ENCODE measurements at places on chromosomes 6 and 20.

GRCh38 chr6:52053038-52053695 lies 34.2 kb downstream of the PKHD1 start:
- no peak for DNase-seq

DNA sequence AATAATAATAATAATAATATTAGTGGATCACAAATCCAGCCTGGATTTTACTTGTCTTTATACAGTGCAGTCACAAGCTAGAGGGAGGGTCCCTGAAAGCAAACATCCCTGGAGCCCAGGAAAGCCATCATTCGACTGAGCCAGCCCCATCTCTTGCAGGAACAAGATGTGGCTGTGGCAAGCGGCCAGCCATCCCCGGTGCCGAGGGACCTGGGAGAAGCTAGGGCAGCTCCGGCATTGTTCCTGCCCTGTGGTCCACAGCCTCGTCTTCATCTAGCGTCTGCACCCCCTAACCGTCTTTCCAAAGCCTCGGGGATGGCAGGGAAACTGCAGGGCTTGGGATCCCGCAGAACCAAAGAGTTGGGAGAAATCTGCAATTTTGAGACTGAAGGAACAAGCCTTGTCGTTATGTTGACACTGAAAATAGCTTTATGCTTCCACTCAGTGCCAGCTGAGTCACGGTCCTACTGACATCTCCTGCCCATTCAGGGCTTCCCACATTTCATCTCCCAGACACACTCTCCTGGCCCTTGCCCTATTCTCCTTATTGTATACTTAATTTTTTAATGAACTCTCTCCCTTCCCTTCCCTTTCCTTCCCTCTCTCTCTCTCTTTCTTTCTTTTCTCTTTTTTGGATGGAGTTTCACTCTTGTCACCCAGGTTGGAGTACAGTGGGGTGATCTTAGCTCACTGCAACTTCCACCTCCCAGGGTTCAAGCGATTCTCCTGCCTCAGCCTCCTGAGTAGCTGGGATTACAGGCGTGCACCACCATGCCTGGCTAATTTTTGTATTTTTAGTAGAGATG lies 62.5 kb upstream of the ZNFX1 start:
- DNase-seq = no peak

GRCh38 chr6:20640181-20640580 lies 105.9 kb downstream of the CDKAL1 start:
- no peak for DNase-seq

- DNase-seq = no peak
Observed at GRCh38 chr20:35595901-35596300, 19.7 kb upstream of the SPAG4 start.

DNA sequence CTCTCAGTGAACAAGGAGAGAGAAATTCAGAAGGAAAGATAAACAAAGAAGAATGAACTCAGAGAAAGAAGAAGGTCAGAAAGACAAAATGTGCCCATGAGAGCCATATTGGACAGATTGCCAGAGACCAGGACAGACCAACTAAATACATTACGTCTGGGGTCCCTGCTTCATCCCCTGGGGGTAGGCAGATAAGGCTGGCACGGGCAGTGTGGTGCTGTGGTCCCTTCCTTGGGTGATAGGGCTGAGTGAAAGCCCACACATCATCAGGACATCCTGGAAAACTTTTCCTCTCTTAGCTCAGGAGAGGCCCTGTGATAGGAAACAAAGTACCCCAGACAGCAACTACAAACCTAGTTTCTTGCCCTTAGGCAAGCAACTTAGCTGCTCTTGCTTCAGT lies 13.2 kb upstream of the ARMC12 start:
- DNase-seq = no peak

DNA sequence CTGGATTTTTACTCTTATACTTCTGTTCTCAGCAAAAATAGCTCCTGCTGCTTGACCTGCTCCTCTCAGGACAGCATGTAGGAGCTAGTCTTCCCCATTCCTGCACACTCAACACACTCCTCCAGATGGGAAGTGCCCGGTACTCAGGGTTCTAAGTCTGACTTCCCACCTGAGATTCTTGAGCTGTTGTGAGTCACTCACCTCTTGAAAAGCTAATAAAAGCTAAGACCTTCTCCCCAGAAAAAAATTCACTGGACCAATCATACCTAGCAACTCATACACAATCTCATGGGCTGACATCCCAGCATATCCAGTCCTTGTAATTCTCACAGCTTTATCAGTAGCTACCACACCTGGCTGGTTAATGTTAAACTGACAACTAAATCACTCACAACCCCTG lies 53.5 kb downstream of the TRPC4AP start:
- no peak for DNase-seq

DNA sequence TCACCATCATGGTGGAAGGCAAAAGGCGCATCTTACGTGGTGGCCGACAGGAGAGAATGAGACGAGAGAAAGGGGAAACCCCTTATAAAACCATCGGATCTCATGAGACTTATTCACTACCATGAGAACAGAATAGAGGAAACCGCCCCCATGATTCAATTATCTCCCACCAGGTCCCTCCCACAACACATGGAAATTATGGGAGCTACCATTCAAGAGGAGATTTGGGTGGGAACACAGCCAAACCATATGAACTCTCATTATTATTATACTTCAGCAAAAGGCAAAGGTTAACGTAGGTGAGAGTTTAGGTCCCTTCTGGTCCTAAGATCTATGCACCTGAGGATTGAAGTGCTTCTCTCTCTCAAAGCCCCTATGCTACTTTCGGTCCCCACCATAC lies 2.4 kb upstream of the PFDN4 start:
- no peak for DNase-seq

Data from stimulated activated CD8-positive, alpha-beta memory T cell treated with anti-CD3 and anti-CD28 coated beads, Interleukin-15, amount 100 ng/mL, for 24 hours (primary cell).